ENCODE measurements at places on chromosomes 5 and 9. TPM values are rescaled to one million over a fixed set of nuclear protein-coding genes. Genes with fewer than 3 reads are reported as not detected.

SLC34A3 gene
- 0.12 TPM for total RNA-seq

- no peaks in the 10 kb centered on the region for H3K36me3 ChIP-seq
- no peaks in the 10 kb centered on the region for H3K4me1 ChIP-seq
- H3K27me3 ChIP-seq: no peaks in the 10 kb centered on the region
- H3K4me3 ChIP-seq: no peak overlapping the region
- H3K27ac ChIP-seq: no peak overlapping the region
- no peak for DNase-seq
Measured at GRCh38 chr9:134356496-134357470, 30.5 kb downstream of the RXRA start.

DNA sequence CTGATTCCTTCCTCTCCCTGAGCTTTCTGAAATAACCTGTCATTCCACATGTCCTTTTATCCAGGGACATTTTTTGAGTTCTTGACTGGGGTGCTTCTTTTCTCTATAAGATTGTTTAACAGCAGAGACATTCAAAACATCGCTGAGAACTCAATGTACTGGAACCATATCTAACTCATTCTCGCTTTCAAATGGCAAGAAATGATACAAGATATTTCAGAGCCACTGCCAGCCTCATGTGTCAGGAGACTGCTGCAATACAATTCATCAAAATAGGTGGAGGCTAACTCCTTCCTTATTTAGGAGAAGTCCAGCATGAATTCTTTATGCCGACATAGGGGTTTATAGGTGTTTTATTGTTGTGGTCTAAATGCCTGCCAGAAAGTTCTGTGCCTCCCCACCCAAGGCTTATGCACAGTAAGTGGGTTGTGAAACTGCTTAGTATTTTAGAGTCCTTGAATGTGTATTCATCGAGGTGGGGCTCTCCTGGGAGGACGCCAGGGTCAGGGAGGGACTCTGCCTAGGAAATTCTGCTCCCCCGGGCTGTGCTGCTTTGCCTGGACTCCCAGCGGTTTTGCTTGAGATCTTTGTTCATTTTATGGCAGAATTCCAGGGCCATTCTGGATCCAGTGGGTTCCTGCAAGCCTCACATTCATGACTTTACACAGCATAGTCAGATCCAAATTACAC lies 53.9 kb downstream of the ZNF474 start:
- H3K27ac ChIP-seq: no peak overlapping the region
- H3K4me3 ChIP-seq: peak overlapping the region; percentile 14
- H3K27me3 ChIP-seq: peaks cover 23% of the 10 kb centered on the region
- H3K4me1 ChIP-seq: peaks cover 19% of the 10 kb centered on the region
- H3K36me3 ChIP-seq: no peaks in the 10 kb centered on the region

DNA sequence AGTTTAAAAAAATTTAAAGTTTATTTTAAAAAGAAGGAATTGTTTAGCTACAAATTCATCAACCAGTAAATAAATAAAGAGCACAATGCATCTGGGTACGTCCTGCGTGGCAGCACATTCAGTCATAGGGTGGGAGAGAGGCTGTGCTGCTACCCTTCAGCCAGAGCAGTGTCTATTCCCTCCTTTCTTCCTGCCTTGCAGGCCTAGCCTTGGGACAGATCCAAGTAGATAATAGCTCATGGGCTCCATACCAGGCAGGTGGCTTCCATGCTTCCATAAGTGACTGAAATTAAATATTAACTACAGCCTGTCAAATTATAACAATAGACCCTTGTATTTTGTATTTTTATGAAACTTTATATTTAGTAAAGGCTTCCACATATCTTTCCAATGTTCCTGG lies 408.3 kb upstream of the RGMB start:
- no peaks in the 10 kb centered on the region for H3K36me3 ChIP-seq
- no peaks in the 10 kb centered on the region for H3K27me3 ChIP-seq

- H3K4me1 ChIP-seq: no peaks in the 10 kb centered on the region
- H3K27me3 ChIP-seq: no peaks in the 10 kb centered on the region
- no peak overlapping the region for H3K4me3 ChIP-seq
- no peak overlapping the region for H3K27ac ChIP-seq
- no peak for DNase-seq
Measured at GRCh38 chr9:110472111-110472510, 107.4 kb downstream of the SVEP1 start.

PCDHA13 gene
- total RNA-seq: not detected

DNA sequence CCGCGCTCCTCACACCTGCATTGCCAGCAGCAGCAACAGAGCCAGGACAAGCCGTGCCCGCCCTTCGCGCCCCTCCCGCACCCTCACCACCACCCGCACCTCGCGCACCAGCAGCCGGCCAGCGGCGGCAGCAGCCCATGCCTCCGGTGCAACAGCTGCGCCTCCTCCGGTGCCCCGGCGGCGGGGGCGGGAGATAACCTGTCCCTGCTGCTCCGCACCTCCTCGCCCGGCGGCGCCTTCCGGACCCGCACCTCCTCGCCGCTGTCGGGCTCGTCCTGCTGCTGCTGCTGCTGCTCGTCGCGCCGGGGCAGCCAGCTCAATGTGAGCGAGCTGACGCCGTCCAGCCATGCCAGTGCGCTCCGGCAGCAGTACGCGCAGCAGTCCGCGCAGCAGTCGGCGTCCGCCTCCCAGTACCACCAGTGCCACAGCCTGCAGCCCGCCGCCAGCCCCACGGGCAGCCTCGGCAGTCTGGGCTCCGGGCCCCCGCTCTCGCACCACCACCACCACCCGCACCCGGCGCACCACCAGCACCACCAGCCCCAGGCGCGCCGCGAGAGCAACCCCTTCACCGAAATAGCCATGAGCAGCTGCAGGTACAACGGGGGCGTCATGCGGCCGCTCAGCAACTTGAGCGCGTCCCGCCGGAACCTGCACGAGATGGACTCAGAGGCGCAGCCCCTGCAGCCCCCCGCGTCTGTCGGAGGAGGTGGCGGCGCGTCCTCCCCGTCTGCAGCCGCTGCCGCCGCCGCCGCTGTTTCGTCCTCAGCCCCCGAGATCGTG lies 517 bp downstream of the KCNN2 start:
- peaks cover 10% of the 10 kb centered on the region for H3K4me1 ChIP-seq
- peaks cover 9% of the 10 kb centered on the region for H3K36me3 ChIP-seq
- peaks cover 52% of the 10 kb centered on the region for H3K27me3 ChIP-seq
- peak overlapping the region; percentile 77 for H3K4me3 ChIP-seq
- DNase-seq: peak; percentile 19
